ENCODE measurements at places on chromosomes 4 and X. TPM values are rescaled to one million over a fixed set of nuclear protein-coding genes. Genes with fewer than 3 reads are reported as not detected.

HS3ST1 gene
- 7.4 TPM for total RNA-seq

PNMA6F gene
- 6.9 TPM for total RNA-seq

PABPC1L2A gene
- total RNA-seq: 3.0 TPM

PRDM5 gene
- total RNA-seq: 30.4 TPM

NEUROG2 gene
- total RNA-seq: 1.6 TPM

COL4A6 gene
- 3.2 TPM for total RNA-seq

HSFX1 gene
- 2.3 TPM for total RNA-seq

All from diencephalon (tissue), 1 donor.